ENCODE measurements at places on chromosomes 12 and 14.

DNA sequence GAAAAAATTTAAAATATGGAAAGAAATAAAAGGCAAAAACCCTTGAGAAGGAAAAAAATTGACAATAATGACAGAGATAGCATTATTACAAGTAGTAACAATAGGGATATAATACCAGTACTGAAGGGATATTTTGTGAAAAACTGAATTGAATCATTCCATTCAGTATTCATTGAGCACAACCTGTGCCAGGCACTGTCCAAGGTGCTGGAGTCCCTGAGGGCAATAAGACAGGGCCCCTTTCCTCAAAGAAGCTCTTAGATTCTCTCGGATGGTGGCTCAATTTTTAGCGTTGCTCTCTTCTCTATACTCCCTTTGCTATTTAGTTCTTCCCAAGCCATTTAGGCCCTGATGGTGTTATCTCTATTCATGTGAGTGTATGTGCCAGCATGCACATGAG lies 34.3 kb upstream of the GAS2L3 start:
- peak; percentile 26 for DNase-seq

- no peak for DNase-seq
These were observed 61.7 kb downstream of the ITPK1 start for GRCh38 chr14:93054006-93054405.

- DNase-seq = no peak
These were observed 42.2 kb downstream of the PTPRO start for GRCh38 chr12:15364221-15365160.

- no peak for DNase-seq
These were observed 69.3 kb downstream of the FBXO34 start for GRCh38 chr14:55340482-55340881.

- DNase-seq = no peak
These were observed 6.4 kb downstream of the OS9 start for GRCh38 chr12:57700317-57700716.

- DNase-seq = peak; percentile 54
These were observed 1.4 kb downstream of the SYNE3 start for GRCh38 chr14:95515080-95515489.

DNA sequence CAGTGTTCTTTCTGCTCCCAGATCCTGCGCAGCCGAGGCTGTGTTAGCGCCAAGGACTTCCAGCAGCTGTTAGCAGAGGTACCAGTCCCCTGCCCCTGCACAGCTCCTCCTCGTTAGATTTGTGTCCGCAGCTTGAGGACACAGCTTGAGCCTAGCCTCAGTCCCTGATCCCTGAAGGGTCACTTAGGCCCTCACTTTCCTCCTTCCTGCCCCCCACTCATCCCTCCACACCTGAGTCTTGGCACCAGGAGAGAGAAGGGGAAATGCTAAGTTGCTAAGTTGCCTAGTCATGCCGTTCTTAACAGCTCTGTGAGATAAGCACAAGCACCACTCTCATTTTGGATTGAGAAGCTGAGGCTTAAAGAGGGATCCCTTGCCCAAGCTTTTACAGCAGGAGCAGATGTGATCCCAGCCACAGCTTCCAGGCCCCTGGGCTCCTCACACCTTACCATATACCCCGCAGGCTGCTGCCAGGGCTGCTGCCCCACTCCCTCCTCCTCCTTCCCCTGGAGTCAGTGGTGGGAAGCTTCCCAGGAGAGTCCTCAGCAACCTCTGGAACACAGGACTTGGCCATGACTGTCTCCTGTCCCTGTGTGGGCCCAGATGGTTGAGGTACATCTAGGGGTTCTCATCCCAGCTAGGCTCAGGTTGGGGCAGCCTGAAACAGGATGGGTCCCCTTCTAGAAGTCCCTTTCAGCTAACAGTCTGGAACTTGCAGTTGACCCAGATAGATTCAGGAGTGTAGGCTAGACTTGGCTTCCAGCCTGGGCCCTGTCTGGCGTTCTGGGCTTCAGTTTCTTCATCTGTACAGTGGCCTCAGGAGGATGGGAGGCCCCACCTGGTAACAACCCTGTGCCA lies 975 bp downstream of the OGFOD2 start:
- DNase-seq = no peak

DNA sequence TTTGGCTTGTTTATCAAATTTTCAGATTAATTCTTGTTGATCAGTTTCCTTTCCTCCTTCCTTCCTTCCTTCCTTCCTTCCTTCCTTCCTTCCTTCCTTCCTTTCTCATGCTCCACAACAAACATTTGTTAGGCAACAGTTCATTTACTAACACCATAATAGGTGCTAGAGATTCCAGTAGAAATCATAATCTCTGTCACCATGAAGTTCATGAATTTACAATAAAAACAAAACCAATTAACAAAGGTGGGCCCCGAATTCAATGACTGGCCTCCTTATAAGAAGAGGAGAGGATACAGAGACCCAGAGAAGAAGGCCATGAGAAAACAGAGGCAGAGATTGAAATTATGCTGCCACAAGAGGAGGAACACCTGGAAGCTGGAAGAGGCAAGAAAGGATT lies 266.9 kb upstream of the GARIN6 start:
- no peak for DNase-seq

DNA sequence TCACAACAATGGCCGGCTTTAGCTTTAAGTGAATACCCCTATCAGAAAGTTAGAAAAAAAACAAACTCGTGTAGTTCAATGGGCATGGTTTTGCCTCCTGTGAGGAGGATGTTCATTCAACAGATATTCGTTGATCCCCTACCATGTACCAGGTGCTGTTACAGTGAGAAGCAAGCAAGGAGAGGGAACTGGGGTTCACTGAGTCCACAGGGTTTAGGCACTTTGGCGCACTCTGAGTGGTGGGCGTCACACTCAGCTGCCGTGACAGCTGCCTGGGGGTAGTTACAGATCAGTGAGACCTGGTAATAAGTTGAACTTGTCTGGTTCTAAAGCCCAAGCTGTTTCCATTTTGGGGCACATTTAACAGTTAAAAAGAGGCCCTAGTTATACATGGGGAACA lies 74.2 kb downstream of the PAPOLA start:
- no peak for DNase-seq

DNA sequence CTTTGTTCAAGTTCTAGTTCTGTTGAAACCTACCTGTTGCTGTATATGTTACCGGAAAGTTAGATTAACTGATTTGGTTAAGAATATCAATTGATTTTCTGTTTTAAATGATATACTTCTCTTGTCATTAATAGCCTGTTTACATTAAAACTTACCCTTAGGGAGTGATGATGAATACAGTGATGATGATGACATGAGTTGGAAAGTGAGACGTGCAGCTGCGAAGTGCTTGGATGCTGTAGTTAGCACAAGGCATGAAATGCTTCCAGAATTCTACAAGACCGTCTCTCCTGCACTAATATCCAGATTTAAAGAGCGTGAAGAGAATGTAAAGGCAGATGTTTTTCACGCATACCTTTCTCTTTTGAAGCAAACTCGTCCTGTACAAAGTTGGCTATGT lies 33.0 kb downstream of the CAND1 start:
- no peak for DNase-seq

- no peak for DNase-seq
These were observed 180.2 kb downstream of the CRADD start for GRCh38 chr12:93857279-93857938.

- peak; percentile 49 for DNase-seq
These were observed 5.4 kb downstream of the CDKN1B start for GRCh38 chr12:12722435-12723148.

- DNase-seq = no peak
These were observed 298.4 kb downstream of the SYT1 start for GRCh38 chr12:79162948-79163347.
